ENCODE measurements at places on chromosomes 6 and 20.

DNA sequence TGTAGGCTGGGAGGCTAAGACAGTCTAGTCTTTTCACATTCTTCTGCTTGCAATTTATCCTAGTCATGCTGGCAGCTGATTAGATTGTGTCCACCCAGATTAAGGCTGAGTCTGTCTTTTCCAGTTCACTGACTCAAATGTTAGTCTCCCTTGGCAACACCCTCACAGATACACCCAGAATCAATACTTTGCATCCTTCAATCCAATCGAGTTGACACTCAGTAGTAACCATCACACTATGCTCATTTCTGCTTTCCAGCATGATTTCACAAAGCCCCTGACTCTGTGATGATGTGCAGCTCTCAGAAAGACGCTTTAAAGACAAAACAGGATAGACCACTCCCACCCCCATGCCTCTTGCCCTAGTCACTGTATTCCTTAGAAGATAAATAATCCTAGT is 693.0 kb downstream of the HTR1B start:
- no peak for DNase-seq

GRCh38 chr6:98830146-98830545 is 4.2 kb upstream of the POU3F2 start:
- no peak for DNase-seq

DNA sequence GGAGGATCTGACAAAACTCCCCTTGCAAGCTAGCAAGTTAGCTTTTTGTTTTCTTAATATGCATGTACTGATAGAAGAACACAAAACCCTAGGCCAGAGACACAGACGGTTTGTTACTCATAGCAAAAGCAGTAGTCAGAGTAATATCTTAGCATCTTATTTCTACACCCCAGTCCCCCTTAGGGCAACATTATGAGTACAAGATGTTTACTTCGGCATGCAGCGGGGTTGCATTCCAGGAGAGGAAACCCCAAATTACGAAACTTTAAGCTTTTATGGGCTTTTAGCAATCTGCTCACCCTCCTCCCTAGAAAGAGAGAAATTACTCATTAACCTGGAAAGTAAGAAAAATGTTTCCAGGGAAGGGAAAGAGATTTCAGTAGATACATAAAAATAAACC is 1286.9 kb downstream of the EPHA7 start:
- DNase-seq: no peak

GRCh38 chr20:50911716-50912115 is 19.5 kb downstream of the ADNP start:
- DNase-seq: no peak

- no peak for DNase-seq
Observed at GRCh38 chr6:79438030-79438429, 99.2 kb downstream of the LCA5 start.

GRCh38 chr6:159819932-159820640 is 20.0 kb downstream of the PNLDC1 start:
- no peak for DNase-seq

- peak; percentile 29 for DNase-seq
Observed at GRCh38 chr6:167588181-167588919, 238.4 kb upstream of the AFDN start.

DNA sequence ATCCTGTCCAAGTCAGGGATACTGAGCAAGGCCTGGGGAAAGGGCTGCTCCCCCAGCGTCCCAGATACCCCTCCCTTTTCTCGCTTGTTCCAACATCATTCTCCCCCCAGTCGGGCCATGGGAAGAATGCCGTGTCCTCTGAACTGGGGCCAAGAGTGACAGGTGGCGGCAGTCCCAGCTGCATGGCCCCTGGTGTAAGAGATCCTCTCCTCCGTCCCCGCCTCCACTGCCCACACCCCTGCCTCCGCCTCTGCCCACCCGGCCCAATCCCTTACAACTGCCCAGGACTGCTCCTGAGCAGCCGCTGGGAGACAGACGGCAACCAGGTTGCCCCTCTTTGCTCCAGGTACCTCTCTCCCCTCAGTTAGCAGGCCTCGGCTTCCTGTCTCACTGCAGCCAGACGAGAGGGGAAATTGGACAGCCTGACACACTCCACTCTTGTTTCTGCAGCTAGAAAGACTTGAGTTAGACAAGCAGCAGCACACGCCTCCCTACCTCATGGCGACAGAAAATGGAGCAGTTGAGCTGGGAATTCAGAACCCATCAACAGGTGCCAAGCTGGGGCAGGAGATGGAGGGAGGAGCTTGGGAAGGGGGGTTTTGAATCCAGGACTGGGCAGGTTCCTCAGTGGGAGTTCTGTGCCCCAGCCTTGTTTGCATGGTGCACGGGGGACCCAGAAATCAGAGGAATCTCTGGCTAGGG is at the start of gene MYLK2:
MYLK2 (plus strand) TSS at position 274 of the 702 bp plus-strand sequence; CDS start at position 499, 225 bp downstream.
- DNase-seq: no peak

DNA sequence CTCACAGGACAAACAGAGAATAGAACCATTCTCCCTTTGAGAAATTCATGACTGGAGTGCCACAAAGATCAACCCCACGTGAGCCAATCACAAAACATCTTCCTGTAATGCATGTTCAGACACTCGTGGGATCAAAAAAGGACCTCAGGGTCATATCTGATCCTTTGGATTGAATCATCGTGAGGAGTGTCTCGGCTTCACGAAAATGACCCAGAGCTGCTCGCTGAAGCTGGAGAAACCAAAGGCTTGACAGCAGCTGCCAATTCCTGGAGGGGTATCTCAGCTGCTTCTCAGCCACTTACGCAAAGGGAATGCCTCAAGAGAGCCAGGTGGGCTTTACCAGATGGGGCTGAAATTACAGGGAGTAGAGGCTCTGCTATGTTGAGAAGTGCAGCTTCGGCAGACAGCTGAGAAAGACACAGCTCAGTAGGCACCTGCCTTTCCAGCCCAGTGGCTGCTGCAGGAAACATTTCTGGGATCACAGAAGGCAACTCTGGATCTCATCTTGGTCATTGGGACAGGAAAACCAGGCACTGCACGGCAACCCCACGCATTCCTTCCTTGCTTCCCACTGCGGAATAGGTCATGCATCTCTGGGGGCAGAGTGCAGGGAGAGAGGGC is 813.1 kb downstream of the KIF16B start:
- no peak for DNase-seq

DNA sequence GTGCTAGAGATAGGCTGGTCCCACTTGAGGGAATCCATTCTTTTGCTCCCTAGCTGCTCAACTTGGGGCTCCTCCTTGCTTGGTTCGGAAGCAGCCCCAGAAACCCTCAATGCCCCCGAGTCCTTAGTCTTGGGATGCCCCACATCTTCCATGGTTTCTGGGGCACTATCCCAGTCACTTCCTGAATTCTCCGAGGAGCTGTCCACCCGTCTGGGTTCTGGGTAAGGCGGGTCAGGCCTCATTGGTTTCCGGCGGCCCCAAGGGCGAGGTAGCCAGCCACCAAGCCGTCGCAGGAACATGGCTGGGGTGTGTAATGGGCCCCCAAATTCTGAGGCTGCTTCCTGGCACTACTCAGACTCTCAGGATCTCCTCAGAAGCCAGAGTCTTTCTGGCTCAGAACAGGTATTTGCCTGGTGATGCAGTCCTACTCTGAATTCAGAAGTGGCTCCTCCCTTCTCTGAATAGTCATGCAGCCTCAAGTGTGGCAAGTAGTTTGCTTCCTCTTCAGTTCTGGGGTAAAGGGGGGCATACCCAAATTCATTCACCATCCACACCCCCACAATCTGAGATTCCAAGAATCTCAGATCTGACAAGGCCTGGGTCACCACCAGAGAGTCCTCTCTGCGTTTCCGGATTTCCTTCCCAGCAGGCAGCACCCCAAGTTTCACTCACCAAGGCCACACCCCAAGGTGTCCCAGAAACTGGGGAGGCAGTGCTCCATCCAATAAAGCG is 763 bp downstream of the C6orf47 start:
- DNase-seq: no peak

- no peak for DNase-seq
Observed at GRCh38 chr6:99270826-99271225, 78.6 kb downstream of the FAXC start.

GRCh38 chr6:85866370-85866730 is 223.7 kb upstream of the SYNCRIP start:
- DNase-seq: no peak

DNA sequence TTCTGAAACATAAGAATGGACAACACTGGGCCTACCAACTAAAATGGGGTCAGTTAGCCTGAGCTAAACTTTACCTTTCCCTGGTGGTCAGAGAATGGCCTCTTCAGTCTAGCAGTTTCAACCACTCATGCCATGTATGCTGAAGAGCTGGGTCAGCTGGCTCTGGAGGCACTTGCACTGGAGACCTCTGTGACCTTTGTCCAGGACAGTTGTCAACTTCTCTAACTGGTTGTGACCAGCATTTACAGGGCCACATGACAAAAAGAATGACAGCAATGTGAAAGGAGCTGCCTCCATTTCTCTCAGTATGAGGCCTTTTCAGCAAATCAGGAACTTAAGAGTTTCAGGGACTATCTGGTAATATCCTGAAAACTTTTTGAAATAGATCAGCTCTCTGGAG is 59.9 kb upstream of the TMEM30A start:
- DNase-seq: no peak

- DNase-seq: no peak
Observed at GRCh38 chr20:5551621-5552020, 198.6 kb upstream of the SHLD1 start.

- DNase-seq: no peak
Observed at GRCh38 chr6:143037470-143037869, 23.2 kb upstream of the AIG1 start.

- DNase-seq: no peak
Observed at GRCh38 chr6:23690453-23691049, 435.5 kb upstream of the NRSN1 start.

DNA sequence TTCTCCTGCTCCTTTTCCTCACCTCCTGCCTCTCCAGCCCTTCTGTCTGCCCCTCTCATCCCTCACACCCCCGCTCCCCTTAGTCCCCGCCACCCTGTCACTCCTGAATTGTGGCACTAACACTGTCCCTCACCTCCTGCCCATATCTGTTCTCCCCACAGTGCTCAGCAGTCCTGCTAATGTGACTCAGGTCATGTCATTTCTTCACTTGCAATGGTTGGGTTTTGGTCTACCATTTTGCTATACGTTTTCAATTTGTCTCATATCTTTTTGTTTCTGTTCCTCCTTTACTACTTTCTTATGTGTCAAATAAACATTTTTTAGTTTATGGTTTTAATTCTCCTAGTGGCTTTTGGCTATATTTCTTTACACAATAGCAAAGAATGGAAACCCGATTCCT is 1.3 kb upstream of the HLA-B start:
- DNase-seq: no peak

- DNase-seq: no peak
Observed at GRCh38 chr6:43391440-43392031, 22.1 kb upstream of the ZNF318 start.

DNA sequence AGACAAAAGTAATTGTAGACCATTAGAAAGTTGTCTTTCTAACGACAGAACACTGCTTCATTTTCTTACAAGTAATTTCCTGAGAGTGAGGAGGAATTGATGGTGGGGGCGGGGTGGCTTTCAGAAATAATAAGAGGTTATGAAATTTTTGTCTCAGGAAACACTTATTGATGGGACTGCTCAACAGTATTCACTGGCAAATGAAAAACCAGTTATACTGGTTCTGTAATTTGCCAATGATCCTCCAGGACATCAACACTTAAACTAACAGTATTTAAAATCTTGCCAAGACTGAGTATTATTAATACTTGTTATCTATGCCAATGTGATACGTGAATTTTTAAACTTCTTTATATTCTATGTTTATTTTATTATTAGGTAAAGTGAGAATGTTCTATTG is 41.8 kb upstream of the FUT9 start:
- DNase-seq: no peak

- no peak for DNase-seq
Observed at GRCh38 chr20:11013801-11014200, 340.0 kb upstream of the JAG1 start.

GRCh38 chr6:45462190-45463134 is 84.7 kb upstream of the SUPT3H start:
- DNase-seq: no peak

DNA sequence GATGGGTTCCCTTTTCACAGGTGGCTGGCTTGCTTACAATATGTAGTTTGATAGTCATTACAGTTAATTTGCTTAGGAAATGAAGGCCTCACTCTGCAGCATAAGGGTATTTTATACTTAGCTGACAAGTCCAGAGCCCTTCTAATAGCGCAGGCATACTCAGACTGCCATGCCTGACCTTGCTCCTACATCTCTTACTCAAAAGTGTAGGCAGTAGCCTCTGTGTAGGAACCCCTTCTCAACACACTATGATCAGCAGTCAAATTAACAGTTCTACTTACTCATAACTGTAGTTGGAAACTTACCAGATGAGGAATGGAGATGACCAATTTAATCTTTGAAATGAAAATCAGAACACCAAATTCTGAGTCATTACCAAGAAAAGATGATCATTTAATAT is 373.5 kb downstream of the TBC1D32 start:
- no peak for DNase-seq

- DNase-seq: no peak
Observed at GRCh38 chr20:3995067-3995748, 20.1 kb downstream of the RNF24 start.

- no peak for DNase-seq
Observed at GRCh38 chr20:47610247-47610944, 108.7 kb downstream of the NCOA3 start.

- DNase-seq: no peak
Observed at GRCh38 chr6:163728442-163729126, 314.1 kb downstream of the QKI start.

DNA sequence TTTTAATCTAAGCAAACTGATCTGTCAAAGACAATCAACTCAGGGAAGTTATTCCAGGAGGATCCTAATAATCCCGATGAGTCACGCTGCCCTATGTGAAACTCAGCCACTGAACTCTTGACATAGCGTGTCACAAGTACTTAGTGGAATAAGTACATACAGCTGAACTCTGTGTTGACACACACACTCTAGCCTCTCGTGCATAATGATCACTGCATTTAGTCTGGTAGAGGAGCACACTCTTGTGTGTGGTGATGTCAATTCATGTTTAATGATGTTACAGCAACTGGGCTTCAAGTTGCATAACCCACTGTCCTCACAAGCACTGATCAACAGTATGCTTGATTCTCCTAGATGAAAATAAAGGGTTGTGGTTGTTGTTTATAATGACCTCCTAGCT is 148.3 kb downstream of the HACE1 start:
- no peak for DNase-seq

GRCh38 chr6:151690768-151691562 is 116.5 kb upstream of the ESR1 start:
- DNase-seq: no peak

- DNase-seq: no peak
Observed at GRCh38 chr20:17741220-17741619, 41.5 kb downstream of the BANF2 start.

GRCh38 chr6:40860443-40860842 is 178.6 kb downstream of the UNC5CL start:
- no peak for DNase-seq

- no peak for DNase-seq
Observed at GRCh38 chr6:44626616-44627015, 239.1 kb downstream of the CDC5L start.

DNA sequence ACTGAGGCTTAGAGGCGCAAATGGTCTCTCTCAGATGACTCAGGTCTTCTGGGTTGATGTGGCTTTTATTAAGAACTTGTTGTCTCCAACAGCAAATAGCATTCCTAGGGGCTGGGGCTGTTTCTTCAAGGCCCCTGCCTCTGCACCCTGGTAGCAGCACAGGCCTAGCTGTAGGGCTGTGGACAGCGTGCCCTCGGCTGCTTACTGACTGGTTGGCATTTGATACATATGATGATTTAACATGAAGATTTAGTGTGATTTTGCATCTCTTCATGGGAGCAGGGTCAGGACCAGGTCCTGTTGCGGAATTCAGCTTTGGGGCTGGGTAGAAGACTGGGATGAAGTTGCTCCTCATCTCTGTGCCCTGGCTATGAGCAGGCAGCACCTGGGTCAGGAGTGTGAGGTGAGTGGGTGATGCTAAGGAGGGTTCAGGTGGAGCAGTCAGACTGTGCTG is 24.3 kb upstream of the IER3 start:
- no peak for DNase-seq

All from substantia nigra (tissue), 51 donors.